Cardiac muscle cell (in vitro differentiated cells and primary cell): ENCODE measurements at places on chromosomes 11 and 22. TPM values are rescaled to one million over a fixed set of nuclear protein-coding genes. Genes with fewer than 3 reads are reported as not detected.

The OR52B6 gene
- total RNA-seq = not detected in 2 replicates

The ENTHD1 gene
- not detected in 2 replicates for total RNA-seq

The MUC5AC gene
- not detected in 2 replicates for total RNA-seq

The SIK2 gene
- total RNA-seq = 10.6 and 14.2 TPM in 2 replicates

The TMEM258 gene
- 29.3 and 35.3 TPM in 2 replicates for total RNA-seq

The TMPRSS6 gene
- not detected in 2 replicates for total RNA-seq

The LRRC56 gene
- 2.6 and 4.5 TPM in 2 replicates for total RNA-seq

The ARHGAP8 gene
- 1.3 and 2.4 TPM in 2 replicates for total RNA-seq

The DCPS gene
- 13.1 and 16.5 TPM in 2 replicates for total RNA-seq

The GLB1L3 gene
- total RNA-seq = not detected in 2 replicates

The PACSIN2 gene
- 54.1 and 70.5 TPM in 2 replicates for total RNA-seq

The MCM5 gene
- 26.2 and 83.5 TPM in 2 replicates for total RNA-seq
